Muscle of arm (tissue), 14 donors: ENCODE measurements at places on chromosomes 2 and 18.

DNA sequence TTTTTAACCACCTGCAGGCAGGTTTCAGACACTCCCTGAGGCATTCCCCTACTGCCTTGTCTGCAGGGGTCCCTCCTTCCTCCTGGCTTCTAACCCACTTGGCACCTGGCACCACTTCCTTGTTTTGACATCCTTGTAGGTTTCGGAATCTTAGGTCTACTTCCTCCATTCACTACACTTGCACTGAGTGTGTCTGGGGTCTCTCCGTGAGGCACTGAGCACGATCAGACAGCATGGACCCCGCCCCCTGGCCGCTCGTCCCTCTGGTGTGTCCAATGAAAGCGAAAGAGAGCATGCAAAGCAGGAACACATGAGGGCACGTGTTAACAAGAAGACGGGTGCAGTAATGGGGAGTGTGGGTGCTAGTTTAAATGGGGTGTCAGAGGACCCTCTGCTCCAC lies 63.8 kb downstream of the HAUS1 start:
- no peak for DNase-seq

- no peak for DNase-seq
Observed at GRCh38 chr2:46872902-46873603, 42.6 kb downstream of the MCFD2 start.

- no peak for DNase-seq
Observed at GRCh38 chr2:1632002-1632348, 112.3 kb downstream of the PXDN start.

DNA sequence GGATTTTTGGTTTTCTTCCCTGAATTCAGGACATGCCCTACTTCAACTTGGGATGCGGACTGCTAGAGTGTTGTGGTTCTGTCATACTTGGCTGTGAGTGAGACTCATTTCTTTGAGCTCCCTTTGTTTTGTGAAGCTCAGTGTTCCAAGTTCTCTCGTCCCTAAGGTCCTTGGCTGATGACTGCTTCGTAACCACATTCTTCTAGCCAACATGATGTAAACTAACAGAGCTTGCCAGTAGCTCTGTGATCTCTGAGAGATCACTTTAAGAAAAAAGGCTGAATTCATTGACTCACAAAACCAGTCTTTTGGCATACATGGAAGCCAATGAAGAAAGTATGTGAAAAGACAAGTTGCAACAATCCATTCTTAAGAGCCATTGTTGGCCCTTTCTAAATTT lies 96.9 kb upstream of the MSTN start:
- peak; percentile 88 for DNase-seq

DNA sequence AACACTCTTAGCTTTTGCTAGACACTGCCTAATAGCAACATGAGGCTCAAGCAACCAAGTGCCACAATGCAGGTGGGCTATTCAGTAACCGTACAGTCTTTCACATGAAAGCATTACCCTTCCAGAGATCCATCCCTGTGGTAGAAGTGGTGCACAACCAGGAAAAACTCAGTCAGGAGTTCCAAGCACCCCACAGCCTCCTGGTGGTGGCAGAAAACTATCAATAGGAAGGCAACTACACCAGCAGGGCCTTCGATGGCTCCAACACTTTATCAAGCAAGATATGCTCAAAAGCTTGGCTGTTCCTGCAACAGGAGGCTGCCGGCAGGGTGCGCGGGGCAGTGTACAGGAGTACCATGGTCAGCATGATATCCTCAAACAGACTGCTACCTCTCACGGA lies 176.1 kb upstream of the DLGAP1 start:
- no peak for DNase-seq

DNA sequence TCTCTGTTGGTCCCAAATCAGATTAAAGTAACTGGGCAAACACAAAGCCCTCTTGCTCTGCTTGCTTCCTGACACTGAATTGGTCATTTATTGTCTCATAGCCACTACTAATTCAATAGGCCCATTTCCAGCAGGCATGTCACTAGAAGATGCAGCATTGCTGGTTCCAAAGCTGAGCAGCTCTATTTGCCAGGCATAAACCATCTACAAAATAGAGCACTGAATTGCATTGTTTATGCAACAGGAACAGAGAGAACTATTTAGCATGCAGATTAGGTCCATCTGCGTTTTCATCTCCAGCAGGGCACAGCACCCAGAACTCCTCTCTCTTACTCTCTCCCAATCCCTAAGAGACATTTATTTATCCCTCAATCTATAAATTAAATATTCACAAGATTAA lies 227.6 kb downstream of the SUCLG1 start:
- no peak for DNase-seq

DNA sequence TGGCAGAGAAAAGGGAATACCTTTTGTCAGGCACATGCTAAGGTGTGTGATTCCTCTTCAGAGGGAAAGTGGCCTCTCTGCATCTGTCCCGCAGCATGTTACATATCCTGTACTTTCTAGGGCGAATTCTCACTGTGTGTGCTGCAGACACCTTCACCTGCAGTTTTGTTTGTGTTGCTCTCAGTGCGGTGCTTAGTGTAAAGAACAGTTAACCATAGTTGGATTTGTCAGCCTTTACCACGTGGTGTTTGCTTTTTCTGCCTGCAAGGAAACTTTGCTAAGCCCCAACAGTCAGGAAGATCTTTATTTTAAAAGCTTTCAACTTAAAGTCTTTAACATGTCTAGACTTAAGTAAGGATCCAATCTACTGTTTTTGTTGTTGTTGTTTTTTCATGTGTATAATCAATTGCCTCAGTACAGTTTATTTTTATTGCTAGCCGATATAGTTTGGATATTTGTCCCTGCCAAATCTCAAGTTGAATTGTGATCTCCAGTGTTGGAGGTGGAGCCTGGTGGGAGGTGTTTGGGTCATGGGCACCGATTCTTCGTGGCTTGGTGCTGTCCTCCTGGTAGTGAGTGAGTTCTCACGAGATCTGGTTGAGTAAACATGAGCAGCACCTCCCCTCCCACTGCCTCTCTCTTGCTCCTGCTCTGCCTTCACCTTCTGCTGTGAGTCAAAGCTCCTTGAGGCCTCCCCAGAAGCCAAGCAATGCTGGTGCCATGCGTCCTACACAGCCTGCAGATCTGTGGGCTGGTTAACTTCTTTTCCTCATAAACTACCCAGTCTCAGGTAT lies 90.6 kb downstream of the SNTG2 start:
- no peak for DNase-seq

- no peak for DNase-seq
Observed at GRCh38 chr2:15448250-15448839, 112.8 kb downstream of the NBAS start.

- DNase-seq: no peak
Observed at GRCh38 chr2:188189356-188189755, 102.3 kb upstream of the GULP1 start.

DNA sequence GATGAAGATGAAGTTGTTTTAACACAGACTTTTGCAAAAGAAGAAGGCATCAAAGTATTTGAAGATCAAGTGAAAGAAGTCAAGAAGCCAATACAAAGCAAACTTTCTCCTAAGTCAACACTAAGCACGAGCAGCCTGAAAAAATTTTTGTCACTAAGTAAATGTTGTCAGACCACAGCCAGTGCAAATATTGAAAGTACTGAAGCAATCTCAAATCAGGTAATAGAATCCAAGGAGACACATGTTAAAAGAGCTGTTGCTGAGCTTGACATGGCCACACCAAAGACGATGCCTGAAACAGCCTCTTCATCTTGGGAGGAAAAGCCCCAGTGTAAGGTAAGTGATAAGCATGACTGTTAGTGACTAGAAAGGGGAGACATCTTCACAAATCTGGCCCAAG lies 75.1 kb downstream of the FSIP2 start:
- DNase-seq: no peak

GRCh38 chr18:38751898-38752297 lies 1186.3 kb upstream of the CELF4 start:
- DNase-seq: peak; percentile 4

- no peak for DNase-seq
Observed at GRCh38 chr2:189366349-189366748, 74.9 kb upstream of the WDR75 start.

GRCh38 chr2:58064086-58064485 lies 17.5 kb downstream of the VRK2 start:
- no peak for DNase-seq

DNA sequence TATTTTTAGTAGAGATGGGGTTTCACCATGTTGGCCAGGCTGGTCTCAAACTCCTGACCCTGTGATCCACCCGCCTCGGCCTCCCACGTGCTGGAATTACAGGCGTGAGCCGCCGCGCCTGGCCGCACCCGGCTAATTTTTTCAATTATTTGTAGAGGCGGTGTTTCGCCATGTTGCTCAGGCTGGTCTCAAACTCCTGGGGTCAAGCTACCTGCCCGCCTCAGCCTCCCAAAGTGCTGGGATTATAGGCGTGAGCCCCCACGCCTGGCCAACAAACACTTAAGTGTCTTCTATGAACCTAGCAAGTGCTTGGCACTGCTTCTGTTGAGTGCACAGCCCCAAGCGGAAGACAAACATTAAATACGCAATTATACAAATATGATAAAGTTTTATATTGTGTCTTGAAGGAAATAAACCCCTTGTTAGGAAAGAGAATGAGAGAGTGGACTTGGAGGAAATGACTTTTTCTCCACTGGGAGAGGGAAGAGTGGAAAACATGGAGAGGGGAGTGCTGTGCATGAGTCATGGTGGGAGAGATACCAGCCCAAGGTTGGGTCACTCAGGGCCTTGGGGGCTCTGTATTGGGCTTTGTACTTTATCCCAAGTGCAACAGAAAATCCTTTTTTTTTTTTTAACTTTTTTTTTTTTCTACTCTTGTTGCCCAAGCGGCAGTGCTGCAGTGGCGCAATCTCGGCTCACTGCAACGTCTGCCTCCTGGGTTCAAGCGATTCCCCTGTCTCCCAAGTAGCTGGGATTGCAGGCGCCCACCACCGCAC lies 41.4 kb upstream of the ACTR2 start:
- DNase-seq: no peak

GRCh38 chr18:9321017-9321452 lies 13.5 kb upstream of the TWSG1 start:
- DNase-seq: no peak

- DNase-seq: no peak
Observed at GRCh38 chr18:42087235-42087634, 132.2 kb downstream of the PIK3C3 start.

DNA sequence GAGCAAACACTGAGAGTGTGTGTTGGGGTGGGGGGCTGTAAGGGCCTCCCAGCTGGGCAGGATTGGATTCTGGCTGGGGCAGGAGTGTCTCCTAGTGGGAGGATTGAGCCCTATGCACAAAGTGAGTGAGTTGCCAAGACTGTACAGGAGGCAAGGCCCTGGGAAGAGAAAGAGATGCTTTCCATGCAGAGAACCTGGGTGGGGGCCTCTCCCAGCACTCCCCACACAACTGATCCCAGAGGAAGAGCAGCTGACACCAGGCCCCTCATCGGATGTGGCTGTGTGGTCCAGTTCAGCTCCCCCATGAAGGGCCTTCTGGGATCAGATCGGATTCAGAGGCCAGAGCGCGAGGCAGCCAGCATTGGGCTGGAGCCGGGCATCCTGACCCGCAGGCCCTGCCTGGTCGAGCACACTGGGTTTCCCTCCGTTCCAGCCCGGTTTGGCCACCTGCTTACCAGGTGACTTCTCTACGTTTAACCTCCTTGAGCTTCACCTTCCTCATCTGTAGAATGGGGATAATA lies 49.4 kb upstream of the FAHD2A start:
- DNase-seq: no peak

DNA sequence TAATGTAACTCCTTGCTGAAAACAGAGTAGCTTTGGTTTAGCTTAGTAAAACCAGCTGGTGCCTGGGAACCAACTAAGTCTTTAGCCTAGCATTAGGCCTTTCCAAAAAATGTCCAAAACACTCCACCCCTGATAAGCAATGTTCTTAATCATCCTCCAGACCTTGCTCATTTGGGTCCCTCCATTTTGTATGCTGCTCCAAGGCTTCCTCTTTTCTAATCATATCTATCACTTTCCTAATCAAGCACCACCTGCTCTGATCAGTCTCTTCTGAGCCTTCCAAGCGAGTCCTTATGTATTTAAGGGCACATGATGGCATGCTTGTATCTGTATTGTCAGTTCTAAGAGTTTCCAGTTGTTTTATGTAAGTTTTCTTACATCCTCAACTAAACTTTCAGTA lies 23.6 kb downstream of the THADA start:
- no peak for DNase-seq

DNA sequence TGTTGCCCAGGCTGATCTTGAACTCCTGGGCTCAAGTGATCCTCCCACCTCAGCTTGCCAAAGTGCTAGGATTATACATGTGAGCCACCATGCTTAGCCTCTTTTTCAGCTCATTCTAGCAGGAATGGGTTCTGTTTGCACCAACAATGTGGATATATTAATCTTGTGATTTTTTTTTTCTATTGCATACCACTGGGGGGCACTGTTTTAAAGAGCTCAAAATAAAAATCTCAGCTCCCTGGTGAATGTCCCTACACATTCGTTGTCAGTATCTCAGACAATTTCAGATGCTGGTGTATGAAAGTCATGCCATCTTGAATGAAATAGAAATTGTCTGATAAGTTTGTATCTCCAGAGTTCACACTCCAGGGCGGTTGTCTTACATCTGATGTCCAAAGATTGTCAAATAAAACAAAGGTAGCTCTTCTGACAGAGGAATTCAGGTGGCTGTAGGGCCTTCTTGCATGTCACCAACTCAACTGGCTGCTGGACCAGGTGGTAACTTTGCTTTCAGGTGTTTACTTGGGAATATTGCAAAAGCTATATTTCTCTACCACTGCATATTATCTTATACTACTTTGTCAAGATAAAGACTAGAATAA lies 3.1 kb upstream of the MATN3 start:
- DNase-seq: peak; percentile 53

DNA sequence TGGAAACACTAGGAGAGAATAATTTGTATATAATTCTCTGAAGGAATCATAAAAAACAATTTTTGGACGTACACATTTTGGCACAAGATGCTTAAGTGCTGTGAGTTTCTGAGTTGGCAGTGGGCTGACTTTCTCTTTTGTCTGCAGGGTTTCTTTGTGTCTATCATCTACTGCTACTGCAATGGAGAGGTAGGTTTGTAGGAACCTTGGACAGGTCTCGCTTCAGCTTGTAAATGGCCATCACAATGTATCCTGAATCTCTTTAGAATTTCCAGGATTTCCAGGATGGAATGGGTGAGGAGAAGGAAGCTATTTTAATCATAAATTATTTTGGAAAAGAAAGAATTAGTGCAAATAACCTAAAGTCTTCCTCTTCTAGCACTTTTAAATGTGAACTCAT lies 83.9 kb downstream of the PTH2R start:
- DNase-seq: no peak

DNA sequence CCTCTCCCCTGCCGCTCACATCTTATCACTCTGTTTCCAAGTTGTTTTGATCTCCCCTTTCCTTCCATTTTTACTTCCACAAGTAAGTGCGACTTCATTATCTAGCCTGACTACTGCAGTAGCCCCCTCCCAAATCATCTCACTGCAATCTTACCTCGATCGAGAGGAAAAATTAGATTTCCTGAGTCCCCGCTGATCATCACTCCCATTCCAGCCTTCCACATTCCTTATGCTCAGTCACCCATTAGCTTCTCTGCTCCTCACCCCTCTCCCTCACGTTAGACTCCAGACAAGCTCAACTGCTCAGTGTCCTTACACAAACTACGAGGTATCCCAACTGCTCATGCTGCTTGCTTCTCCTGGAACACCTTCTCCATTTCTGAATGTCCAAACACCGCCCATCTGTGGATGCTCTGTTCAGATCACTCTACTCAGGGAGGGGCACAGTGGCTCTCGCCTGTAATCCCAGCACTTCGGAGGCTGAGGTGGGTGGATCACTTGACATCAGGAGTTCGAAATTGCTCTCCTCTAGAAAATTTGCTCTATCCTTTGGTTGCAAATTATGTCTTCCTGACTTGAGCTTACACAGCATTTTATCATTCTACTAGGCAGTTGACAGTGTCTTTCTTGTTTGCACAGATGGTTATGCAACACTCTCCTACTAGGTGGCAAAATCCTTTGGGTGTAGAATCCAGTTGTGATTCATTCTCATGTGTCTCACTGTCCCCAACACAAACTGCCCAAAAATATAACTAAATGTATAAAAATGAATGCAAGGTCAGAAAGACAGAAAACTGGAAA lies 96.5 kb downstream of the INO80D start:
- no peak for DNase-seq
